ENCODE measurements at places on chromosomes 1 and 21. TPM values are rescaled to one million over a fixed set of nuclear protein-coding genes. Genes with fewer than 3 reads are reported as not detected.

DNA sequence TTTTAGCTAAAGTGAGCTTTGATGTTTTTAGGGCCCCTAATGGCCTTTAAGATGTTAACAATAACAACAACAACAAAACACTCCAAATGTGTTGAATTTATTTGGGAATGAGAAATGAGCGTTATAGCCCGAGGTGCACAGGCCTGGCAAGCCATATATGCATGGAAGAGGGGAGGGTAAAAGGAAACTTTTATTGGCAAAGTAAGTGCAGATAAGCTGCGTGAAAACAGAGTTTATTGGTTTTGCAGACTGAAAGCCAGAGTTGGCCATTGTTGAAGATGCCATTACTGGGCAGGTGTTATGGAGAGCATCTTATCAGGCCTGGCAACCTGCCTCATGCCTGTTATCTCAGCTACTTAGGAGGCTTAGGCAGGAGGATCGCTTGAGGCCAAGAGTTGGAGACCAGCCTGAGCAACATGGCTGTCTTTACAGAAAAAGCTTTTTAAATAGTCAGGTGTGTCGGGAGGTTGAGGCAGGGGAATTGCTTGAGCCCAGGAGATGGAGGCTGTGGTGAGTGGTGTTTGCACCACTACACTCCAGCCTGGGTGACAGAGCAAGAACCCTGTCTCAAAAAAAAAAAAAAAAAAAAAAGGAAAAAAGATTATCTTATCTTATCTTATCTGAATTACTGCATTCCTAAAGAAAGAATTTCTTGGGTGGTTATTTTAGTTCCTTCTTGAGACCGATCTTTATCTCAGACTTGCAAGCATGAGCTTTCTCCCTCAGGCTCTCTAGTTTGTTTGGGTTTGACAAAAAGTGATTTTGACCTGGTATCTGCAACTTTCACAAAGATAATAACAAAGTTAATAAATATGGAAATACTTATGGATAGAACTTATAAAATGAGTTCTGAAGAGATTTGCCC, 1.7 kb downstream of the PATJ start:
- no peaks in the 10 kb centered on the region for H3K4me1 ChIP-seq
- H3K36me3 ChIP-seq, result no peaks in the 10 kb centered on the region
- H3K4me3 ChIP-seq, result no peak overlapping the region
- H3K27ac ChIP-seq, result peak overlapping the region; percentile 99
- no peaks in the 10 kb centered on the region for H3K27me3 ChIP-seq

DNA sequence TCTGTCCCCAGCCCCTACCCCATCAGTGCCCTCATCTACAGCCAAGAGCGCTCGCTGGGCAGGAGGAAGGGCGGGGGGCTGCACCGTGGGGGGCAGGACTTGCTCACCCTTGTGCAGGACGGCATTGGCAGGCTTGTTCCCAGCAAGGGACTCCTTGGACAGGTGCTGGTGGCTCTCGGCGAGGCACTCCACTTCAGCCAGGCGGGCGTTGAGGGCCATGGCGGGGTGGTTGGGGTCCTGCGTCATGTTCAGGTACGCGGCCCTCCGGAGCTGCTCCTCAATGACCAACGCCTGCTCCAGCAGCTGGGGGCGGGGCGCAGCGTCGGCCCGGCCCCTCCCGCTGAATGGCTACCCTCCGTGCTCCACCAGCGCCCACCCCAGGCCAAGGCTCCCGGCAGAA, 64.0 kb downstream of the KCNAB2 start:
- H3K27ac ChIP-seq, result no peak overlapping the region
- no peaks in the 10 kb centered on the region for H3K27me3 ChIP-seq
- no peaks in the 10 kb centered on the region for H3K36me3 ChIP-seq
- no peak for DNase-seq

DNA sequence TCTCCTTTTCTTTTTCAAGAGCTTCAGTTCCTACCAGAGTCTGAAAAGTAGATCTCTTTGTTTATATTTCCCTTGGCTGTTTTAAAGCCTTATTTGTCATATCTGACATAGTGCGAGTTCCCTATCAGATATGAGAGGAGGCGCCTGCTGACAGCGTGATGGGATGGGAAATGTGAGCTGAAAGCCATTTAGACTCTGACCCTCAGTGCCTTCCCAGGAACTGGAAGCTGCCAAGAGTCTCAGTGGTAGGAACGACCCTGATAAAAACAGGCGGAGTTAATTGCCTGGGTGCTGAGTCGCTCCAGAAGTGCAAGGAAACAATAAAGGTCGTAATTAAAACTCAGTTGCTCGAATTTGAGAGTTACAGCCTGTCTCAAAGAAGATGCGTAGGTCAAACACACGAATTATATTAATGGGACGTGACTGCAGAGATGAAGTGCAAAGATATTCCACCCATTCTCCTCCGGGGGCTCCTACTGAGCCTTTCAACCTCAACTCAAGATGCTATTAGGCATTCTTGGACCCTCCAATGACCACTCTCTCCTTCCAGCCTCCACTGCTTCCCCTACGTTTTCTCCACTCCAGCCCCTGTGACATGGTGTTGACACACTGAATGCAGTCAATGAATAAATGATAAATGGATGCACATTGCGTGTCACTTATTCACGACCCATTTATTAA, 84.6 kb downstream of the KAZN start:
- no peaks in the 10 kb centered on the region for H3K36me3 ChIP-seq
- no peaks in the 10 kb centered on the region for H3K4me1 ChIP-seq
- H3K27me3 ChIP-seq, result no peaks in the 10 kb centered on the region
- H3K4me3 ChIP-seq, result no peak overlapping the region
- DNase-seq, result no peak

DNA sequence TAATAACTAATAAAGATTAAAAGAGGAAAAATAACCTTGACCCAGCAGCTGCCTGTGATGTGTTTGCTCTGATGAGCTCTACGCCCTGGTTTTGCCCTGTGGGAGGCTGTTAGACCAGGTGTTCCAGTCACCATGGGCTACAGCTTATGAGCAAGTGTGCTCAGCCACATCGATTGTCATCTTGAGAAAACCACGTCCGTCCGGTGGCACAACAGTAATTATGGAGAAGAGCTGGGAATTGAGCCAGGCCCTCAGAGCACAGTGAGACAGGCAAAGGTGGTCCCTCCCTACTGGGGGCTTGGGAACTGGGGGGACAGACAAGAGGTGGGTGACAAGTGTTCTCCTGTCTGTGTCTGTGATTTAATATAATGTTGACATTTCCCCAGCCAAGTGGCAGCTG, 420.5 kb downstream of the MATN1 start:
- no peaks in the 10 kb centered on the region for H3K27me3 ChIP-seq
- H3K4me1 ChIP-seq, result no peaks in the 10 kb centered on the region
- H3K4me3 ChIP-seq, result no peak overlapping the region
- H3K36me3 ChIP-seq, result no peaks in the 10 kb centered on the region

GRCh38 chr1:55869065-55869464, 653.9 kb upstream of the USP24 start:
- H3K36me3 ChIP-seq, result no peaks in the 10 kb centered on the region
- no peak overlapping the region for H3K27ac ChIP-seq

GRCh38 chr1:114502080-114502479, 8.9 kb downstream of the TRIM33 start:
- no peak for DNase-seq
- peaks cover 3% of the 10 kb centered on the region for H3K4me1 ChIP-seq
- H3K27ac ChIP-seq, result no peak overlapping the region
- H3K4me3 ChIP-seq, result no peak overlapping the region

- H3K4me3 ChIP-seq, result no peak overlapping the region
- H3K27ac ChIP-seq, result no peak overlapping the region
- H3K36me3 ChIP-seq, result no peaks in the 10 kb centered on the region
- no peak for DNase-seq
- H3K27me3 ChIP-seq, result no peaks in the 10 kb centered on the region
- H3K4me1 ChIP-seq, result no peaks in the 10 kb centered on the region
Observed at GRCh38 chr1:216095400-216095799, 327.8 kb downstream of the USH2A start.

Gene GSTM5
- total RNA-seq, result 95.8 TPM

Gene TMEM52
- total RNA-seq, result 2.3 TPM

Gene RAB3B
- total RNA-seq, result 4.0 TPM

Gene SLAMF9
- not detected for total RNA-seq

Gene PLA2G2C
- not detected for total RNA-seq

Measured in ovary (tissue), 10 donors.